Psoas muscle (tissue), 8 donors: ENCODE measurements at places on chromosomes 2 and 18. TPM values are rescaled to one million over a fixed set of nuclear protein-coding genes. Genes with fewer than 3 reads are reported as not detected.

DNA sequence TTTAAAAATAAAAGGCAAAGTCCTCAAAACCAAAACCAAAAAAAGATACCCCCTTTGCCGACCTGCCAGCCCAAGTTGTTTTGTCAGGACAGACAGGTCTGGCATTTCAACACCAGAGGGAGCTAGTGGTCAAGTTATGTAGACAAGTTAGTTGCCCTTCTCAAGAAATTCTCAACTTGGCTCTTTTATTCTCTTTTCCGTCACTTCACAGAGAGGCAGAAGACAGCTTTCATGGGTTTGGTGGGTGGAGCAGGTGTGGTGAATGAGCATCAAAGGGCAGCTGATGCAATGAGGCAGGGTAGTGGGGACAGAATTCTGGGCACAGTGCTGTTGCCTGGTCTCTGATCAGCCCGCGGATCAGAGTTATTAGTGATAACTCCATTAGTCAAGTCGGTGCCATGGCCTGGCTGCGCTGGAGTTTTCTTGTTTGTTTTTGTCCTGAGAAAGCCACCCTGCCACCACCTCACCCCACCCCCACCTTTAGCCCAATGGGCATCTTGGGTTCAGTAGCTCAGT, 303.7 kb upstream of the EPAS1 start:
- DNase-seq: no peak

- peak; percentile 41 for DNase-seq
Measured at GRCh38 chr18:45166836-45167551, 448.3 kb upstream of the SLC14A2 start.

DNA sequence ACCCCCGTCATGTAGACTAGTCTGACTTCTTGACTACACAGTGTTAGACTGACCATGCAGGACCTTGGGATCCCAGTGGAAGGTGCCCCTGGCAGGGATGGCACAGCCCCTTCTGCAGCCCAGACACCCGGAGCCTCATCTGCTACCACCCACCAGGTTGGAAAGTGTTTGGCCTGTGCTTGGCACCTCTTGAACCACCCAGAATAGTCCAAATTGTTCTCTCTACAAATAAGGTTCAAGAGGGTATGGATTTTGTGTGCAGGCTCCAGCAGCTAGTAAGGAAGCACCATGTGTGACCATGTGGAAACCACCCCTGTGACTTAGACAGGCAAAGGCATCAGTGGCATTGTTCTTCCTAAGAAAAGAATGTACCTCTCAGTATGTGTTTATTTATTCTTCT, 18.4 kb downstream of the L3MBTL4 start:
- no peak for DNase-seq

DNA sequence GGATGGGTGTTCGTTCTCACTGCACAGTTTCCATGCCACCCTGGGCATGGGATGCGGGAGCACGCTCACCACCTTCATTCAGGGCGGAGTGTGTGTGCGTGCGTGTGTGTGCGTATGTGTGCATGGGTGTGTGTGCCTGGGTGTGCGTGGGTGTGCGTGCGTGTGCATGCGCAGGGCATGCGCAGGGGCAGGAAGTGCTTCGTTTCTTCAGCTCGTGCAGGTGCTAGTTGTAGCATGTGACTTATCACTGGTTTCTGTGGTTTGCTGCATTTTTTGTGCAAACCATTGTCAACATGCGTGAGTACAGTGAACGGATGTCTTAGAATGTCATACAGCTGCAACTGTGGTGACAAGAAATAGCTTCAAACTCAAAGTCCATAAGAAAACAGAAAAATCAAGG, 179.5 kb downstream of the PTGR3 start:
- no peak for DNase-seq

Gene ALS2
- polyA plus RNA-seq: 6.3 TPM

GRCh38 chr2:226885769-226886435, 50.0 kb downstream of the RHBDD1 start:
- DNase-seq: no peak

- peak; percentile 88 for DNase-seq
Measured at GRCh38 chr18:48446582-48447225, 37.5 kb upstream of the ZBTB7C start.

DNA sequence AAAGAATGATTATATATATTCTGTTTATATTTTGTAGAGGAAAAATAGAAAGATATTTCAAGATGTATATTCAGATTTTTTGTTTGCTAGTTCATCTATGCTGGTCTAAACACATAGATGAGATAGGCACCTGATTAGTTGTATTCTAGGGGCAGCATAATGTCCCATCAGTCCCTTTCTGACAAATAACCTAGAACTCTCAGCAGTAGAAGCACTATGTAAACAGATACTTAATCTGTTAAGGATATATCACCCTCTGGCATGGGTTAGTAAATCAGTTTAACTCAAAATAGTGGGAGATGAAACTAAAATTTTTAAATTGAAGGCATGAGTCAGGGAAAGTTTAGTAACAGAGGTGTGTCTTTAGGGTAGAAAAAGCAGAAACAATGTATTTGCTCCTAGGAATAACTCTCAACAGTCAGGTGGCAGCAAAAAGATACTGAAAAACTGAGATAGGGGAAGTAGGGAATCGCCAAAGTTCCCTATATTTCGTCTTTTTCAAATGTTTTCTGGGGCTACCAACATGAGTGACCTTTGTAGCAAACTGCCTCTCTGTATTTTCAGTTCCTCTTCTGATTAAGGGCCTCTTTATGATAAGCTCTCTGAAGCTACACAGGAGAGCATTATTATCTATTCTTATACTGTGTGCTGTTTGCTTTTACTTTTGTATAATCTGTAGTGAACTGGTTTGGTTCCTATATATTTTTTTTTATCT, 5.7 kb downstream of the PPP1R1C start:
- DNase-seq: no peak

Gene CHRNA1
- 31.7 TPM for polyA plus RNA-seq

DNA sequence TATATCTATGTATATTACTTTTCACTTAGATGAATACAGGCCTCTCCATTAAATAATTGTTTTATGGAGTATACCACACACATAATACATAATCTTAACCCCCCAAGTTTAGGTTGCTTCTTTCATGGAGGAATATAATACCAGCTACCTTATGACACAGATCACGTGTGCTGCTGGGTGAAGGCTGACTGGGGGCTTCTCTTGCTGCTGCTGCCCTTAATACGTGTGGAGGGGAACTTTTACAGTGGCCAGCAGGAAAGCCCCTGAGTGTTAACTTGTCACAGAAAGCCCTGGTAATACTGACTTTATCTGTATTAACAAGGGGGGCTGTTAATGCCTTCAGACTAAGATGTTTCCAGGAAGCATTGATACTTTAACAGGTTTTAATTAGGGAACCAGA, 63.1 kb downstream of the LAMA3 start:
- DNase-seq: no peak

DNA sequence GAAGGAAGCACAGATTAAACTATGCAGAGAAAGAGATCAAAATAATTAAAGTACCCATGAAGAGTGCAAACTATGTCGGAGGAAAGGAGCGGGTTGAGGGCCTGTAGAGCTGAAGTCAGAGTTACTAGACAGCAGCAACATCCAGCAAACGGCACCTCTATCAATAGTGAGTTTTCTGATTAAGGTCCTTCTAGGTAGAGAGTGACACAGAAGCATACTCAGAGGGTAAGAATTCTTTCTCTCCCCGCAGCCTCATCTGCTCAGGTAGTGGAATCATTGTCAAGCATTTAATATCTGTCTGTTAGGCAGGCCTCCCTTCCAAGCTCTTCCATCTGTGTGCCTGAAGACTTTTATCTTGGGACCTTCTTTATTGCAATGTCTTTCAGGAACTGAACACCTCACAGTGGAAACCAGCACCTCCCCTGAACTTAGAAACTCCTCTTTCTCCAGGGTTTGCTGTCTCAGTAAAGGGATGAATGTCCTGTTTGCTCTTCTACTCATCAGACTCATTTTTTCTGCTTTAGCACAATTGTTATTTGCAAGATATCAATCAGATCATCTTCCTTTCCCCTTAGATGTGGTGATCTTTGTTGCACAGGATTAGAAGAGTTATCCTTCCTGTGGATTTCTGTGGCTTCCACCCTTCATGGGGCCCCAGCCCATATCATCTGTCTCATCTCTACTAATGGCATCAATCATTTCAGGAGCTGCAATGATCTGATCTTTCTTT, 28.8 kb downstream of the SP140 start:
- DNase-seq: no peak
